ENCODE measurements at places on chromosomes 3 and 15. TPM values are rescaled to one million over a fixed set of nuclear protein-coding genes. Genes with fewer than 3 reads are reported as not detected.

U2SURP gene
- total RNA-seq, result 107 TPM

MON1A gene
- 14.7 TPM for total RNA-seq

JMJD7 gene
- 0.82 TPM for total RNA-seq

CPN2 gene
- total RNA-seq, result not detected

GOLGA6A gene
- total RNA-seq, result under 0.01 TPM

XIRP1 gene
- not detected for total RNA-seq

GOLGA6B gene
- total RNA-seq, result not detected

GOLGA8R gene
- 0.82 TPM for total RNA-seq

CMTM8 gene
- total RNA-seq, result 0.41 TPM

GPR15 gene
- total RNA-seq, result not detected

IGDCC3 gene
- total RNA-seq, result 6.9 TPM

CKMT1A gene
- 6.5 TPM for total RNA-seq

SLC28A2 gene
- not detected for total RNA-seq

REC114 gene
- not detected for total RNA-seq

STRIT1 gene
- 0.82 TPM for total RNA-seq

ANKRD34C gene
- total RNA-seq, result under 0.01 TPM

LDHAL6B gene
- total RNA-seq, result not detected

TOMM70 gene
- 135 TPM for total RNA-seq

FAM81A gene
- total RNA-seq, result 42.8 TPM

HRH1 gene
- 2.0 TPM for total RNA-seq

TMEM39A gene
- 9.8 TPM for total RNA-seq

ITIH4 gene
- 6.1 TPM for total RNA-seq

FGD5 gene
- total RNA-seq, result 2.9 TPM

EID1 gene
- 278 TPM for total RNA-seq
